ENCODE measurements at places on chromosomes 4 and X.
A peak's percentile ranks its signal among the peaks of the same experiment; 100 is the strongest.

DNA sequence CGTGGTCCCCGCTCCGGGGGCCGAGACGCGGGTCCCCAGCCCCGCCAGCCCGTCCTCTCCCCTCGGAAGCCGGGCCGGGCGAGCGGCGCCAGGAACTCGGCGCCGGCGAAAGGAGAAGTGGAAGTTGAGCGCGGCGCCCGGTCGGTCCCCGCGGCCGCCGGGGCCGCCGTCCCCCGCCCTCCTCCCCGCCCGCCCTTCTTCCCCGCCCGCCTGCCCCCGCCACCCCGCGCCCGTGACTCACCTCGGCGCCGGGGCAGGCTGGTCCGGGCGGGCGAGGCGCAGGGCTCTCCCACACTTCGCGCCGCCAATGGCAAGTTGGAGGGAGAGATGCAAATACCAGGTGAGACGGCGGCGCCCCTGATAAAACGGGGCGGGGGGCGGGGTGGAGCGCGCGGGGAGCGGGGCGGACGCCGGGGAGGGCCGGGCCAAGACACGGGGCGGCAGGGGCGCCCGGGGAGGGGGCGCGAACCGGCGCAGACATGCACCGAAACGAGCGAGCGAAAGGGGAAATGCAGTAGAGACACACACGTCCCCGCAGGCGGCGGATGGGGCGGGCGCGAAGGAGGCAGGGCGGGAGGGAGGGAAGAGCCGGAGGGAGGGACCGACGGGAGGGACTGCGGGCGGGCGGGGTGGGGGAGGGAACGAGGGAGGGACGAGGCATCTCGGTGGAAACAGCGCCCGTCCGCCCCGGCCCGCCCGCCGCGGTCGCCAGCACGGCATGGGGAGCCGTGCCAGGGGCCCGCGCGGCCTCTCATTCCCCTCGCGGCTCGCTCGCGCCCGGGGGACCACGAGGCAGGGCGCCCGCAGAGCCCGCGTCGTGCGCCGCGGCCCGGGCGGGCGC is at the start of gene ELF4:
ELF4 (minus strand) TSS at position 119 of the 841 bp plus-strand sequence. CDS start 29,167 bp downstream, outside the sequence.
- peak; percentile 61 for DNase-seq

- no peak for DNase-seq
Observed at GRCh38 chr4:123977641-123978081, 581.1 kb downstream of the SPRY1 start.

- peak; percentile 38 for DNase-seq
Observed at GRCh38 chr4:38075370-38076152, 115.4 kb downstream of the PTTG2 start.

- DNase-seq = no peak
Observed at GRCh38 chr4:123463869-123464268, 67.3 kb downstream of the SPRY1 start.

DNA sequence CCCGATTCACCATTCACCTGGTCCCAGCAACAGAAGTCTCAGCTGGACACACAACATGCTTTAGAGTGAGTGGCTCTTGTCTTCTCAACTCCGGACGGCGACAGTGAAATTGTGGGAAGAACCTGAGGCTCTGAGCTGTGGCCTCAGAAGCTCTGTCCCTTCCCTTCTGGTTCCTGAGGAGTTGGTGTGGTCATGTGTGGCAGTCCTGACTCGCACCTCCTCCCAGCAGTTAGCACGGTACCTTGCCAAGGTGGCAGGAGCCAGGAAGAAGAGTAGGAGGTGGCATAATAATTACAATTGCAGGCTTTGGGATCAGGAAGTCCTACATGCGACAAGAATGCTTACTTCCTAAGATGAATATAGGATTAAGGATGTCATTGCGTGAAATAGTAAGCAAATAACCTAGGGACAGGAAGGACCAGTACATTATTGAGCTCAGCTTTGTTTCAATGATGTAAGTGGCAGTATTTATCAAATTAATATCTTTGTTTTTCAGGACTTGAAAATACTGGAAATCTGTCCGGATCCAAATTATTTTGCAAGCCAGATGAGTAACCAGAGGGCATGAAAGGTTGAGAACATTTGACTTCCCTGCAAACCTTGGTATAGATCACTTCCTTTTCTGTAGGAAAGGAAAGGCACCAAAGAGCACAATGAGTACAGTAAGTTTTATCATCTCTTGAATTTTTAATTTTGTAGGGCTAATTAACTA is 21.1 kb downstream of the RNF4 start:
- no peak for DNase-seq

DNA sequence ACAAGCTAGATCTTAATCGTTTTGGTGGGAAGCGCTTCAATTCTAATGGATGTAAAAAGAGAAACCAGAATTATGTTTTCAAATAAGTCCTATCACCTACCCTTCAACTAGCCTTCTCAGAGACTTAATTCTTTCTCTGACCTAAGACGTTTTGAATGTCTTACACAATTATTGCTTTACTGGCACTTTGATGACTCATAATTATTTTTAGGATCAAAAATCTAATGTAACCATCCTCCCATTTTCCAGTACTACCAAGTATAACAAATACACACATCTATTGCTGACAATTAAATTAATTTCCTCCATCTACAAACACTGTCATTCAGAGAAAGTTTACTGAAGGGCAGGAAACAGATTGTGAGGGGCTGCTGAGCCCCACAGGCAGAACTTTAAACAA is 108.6 kb downstream of the PPP3CA start:
- no peak for DNase-seq

DNA sequence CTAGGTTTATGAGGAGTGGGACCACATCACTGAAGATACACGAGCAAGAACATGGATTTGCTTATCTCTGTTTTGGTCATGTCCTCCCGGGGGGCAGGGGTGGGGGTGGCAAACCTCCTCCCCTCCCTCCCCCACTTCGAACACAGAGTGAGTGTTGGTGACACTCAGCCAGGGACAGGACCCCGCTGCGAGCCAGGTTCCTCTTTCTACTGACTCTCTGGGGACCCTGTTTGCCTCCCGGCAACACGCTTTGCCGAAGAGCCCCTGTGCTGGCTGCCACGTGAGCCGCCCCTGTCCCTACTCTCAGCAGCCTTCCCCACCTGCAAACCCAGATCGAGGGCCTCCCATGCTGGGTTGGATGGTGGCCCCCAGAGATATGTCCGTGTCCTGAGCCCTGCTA is 34.7 kb downstream of the P2RY8 start:
- DNase-seq = no peak

GRCh38 chrX:38882894-38883626 is 81.8 kb downstream of the MID1IP1 start:
- no peak for DNase-seq

GRCh38 chr4:58477950-58478349 is 1367.8 kb upstream of the IGFBP7 start:
- DNase-seq = no peak

DNA sequence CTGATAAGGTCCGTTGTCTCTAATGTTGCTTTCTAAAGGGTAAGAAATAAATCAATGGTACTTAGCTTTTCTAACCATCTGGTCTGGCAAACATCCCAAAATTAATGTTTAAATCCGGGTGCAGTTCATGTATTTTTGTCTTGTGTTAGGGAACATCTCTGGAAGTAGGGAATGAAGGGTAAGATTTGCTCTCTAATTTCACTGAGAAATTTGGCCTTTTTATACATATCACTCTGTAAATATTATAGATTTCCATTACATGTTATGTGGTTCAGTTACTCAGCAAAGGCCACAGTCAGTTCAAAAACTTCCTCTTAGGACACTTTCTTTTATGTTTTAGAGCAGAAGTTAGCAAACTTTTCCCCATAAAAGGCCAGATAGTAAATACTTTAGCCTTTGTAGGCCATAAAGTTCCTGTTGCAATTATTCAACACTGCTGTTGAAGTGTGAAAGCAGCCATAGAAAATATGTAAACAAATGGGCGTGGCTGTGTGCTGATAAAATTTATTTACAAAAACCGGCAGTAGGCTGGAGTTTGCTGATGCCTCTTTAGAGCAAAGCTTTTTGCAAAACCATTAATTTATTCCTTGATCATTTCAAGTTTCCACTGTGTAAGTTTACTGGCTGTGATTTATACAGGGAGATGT is 218.1 kb downstream of the ANTXR2 start:
- no peak for DNase-seq

DNA sequence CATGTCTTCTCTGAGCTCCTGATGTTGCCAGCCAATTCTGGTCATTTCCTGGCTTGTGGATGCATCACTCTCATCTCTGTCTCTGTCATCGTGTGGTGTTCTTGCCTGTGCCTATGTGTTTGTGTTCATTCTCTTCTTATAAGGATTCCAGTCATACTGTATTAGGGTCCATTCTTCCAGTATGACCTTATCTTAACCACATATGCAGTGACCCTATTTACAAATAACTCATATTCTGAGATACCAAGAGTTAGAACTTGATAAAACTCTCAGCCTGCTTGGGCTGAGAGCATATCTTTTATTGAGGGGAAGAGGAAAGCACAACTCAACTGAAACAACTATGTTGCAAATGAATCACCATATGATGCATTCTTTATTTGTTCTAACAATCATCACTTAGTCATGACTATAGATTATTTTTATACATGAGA is 189.0 kb upstream of the ANXA10 start:
- DNase-seq = no peak

GRCh38 chr4:102640669-102641068 is 120.1 kb downstream of the MANBA start:
- no peak for DNase-seq

DNA sequence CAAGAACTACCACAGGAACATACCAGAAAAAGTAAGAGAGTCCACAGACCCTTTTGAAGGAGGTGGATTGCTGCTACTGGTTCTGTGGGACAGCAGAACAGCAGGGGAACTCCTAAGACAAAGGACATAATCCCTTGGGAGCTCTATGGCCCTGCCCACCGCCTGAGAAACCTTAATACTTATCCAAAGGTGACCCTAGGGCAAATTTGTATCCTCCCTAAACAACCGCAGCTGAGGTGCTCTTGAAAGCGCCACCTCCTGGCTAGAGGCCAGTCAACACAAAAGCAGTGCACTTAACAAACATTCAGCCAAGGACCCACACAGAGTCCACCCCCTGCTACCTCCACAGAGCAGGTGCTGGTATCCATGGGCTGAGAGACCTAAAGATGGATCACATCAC is 136.8 kb downstream of the ADAM29 start:
- no peak for DNase-seq

GRCh38 chrX:150365051-150365989 is 2.2 kb downstream of the MAMLD1 start:
- DNase-seq = no peak

- no peak for DNase-seq
Observed at GRCh38 chr4:153798420-153798819, 9.5 kb upstream of the SFRP2 start.

DNA sequence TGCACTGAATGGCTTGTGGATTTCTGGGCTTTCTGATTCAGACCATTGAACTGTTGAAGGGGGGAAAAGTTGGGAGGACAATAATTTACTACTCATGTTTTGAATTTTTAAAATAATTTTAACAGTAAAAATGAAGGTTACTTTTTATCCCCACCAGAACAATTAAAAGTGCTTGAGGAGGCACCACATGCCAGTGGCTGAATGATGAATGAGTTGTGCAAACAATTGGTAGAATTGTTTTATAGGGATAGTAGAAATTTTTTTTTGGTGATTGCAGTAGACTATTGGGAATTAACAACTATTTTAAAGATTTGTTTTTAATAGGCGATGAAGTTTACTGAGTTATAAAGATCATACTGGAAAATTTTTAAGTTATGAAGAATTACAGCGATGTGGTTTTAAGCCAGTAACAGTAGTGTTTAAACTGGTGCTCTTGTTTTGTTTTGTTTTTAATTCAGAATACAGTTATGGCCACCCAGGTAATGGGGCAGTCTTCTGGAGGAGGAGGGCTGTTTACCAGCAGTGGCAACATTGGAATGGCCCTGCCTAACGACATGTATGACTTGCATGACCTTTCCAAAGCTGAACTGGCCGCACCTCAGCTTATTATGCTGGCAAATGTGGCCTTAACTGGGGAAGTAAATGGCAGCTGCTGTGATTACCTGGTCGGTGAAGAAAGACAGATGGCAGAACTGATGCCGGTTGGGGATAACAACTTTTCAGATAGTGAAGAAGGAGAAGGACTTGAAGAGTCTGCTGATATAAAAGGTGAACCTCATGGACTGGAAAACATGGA is 2.7 kb downstream of the REST start:
- no peak for DNase-seq

DNA sequence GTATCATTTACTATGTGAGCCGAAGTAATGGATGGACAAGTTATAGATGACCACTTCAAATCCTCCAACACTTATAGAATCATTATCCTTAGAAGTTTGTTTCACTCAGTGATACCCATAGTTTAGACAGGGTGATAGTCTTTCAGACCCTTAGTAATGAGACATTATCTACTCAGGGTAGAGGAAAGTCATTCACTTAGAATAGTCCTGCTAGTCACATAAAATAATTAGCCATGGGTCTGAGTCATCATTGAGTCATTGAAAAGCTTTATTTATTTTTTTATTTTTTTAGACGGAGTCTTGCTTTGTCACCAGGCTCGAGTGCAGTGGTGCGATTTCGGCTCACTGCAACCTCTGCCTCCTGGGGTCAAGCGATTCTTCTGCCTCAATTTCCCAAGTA is 321.7 kb upstream of the FSTL5 start:
- DNase-seq = no peak

DNA sequence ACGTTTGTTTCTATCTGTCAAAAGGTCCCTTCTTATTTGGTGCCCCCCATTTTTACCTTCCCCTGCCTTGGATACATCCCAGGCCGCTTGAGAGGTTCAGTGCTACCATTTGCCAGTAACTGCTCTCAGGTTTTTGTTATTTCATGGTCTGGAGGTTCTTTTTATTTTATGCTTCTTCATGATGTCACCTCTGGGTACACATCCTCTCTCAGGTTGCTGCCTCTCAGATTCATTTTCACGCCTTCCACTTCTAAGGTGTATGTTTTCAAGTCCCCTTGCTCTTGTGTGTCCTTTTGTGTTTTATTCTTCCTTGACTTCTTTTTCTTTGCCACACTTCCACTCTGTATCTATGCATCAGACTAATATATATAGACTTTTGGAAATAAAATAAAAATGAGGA is 640.1 kb upstream of the AADAT start:
- no peak for DNase-seq

Data from NCI-H146 (cell line).